ENCODE measurements at places on chromosomes 4 and X. TPM values are rescaled to one million over a fixed set of nuclear protein-coding genes. Genes with fewer than 3 reads are reported as not detected.

Gene PASD1
- total RNA-seq = not detected

Gene LUZP4
- not detected for total RNA-seq

Gene CDKL2
- total RNA-seq = 0.52 TPM

Gene HMX1
- total RNA-seq = not detected

Gene SEC24D
- 46.2 TPM for total RNA-seq

Gene UGT2B11
- not detected for total RNA-seq

Gene LNX1
- 5.7 TPM for total RNA-seq

Gene RPL39
- total RNA-seq = 1,909 TPM

Gene MAGEA2B
- not detected for total RNA-seq

Gene MAGEA11
- total RNA-seq = not detected

Gene SPANXC
- not detected for total RNA-seq

Gene ACOT9
- 58.4 TPM for total RNA-seq

Gene SH3RF1
- 37.6 TPM for total RNA-seq

Gene F8A3
- 6.2 TPM for total RNA-seq

Gene GPAT3
- total RNA-seq = 2.0 TPM

Gene RAP1GDS1
- total RNA-seq = 37.9 TPM

Gene ENOPH1
- 47.1 TPM for total RNA-seq

Gene TMPRSS11A
- total RNA-seq = not detected

Gene GAGE13
- not detected for total RNA-seq

Gene SSX4B
- 1.7 TPM for total RNA-seq

Gene GABRG1
- total RNA-seq = 0.09 TPM

Gene NEXMIF
- 1.5 TPM for total RNA-seq

Gene RTL3
- total RNA-seq = not detected

Gene FGFBP2
- not detected for total RNA-seq

Gene SRPK3
- not detected for total RNA-seq

Gene VCX3B
- total RNA-seq = not detected

Gene HELT
- total RNA-seq = not detected

Gene MMRN1
- not detected for total RNA-seq

Gene CT45A1
- not detected for total RNA-seq

Gene GAB3
- not detected for total RNA-seq

Gene TBC1D1
- 113 TPM for total RNA-seq

Gene GABRB1
- not detected for total RNA-seq

Gene S100G
- not detected for total RNA-seq

Gene ARHGAP36
- 0.93 TPM for total RNA-seq

Gene STBD1
- total RNA-seq = 16.9 TPM

Gene NPY2R
- total RNA-seq = not detected

Gene LETM1
- 51.4 TPM for total RNA-seq

Gene DHRSX
- 46.5 TPM for total RNA-seq

Gene FRMPD4
- total RNA-seq = not detected

Gene NLGN4X
- 82.0 TPM for total RNA-seq

Gene DCAF8L2
- total RNA-seq = not detected

Gene PARM1
- 0.23 TPM for total RNA-seq

Gene IGBP1
- 45.0 TPM for total RNA-seq

All from endodermal cell (in vitro differentiated cells).